Neural crest cell (in vitro differentiated cells): ENCODE measurements at places on chromosomes 1 and 21.

DNA sequence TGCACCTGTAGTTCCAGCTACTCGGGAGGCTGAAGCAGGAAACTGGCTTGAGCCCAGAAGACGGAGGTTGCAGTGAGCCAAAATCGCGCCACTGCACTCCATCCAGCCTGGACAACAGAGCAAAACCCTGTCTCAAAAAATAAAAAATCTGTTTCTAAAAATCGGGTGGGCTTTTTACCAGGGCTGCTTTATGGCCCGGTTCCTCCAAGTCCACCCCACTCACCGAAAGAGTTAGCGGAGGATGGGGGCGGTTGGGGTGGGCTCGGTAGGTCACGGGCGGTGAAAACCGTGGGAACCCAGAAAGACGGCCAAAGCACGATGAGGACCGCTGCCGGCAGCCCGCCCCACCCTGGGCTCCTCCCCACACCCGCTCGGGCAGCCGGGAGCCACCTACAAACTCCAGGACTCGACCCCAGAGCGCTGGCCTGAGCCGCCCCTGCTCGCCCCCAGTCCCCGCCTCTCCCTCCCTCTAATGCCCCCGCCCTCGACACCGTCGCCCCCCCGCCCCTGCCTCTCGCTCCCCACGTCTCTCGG lies 846 bp upstream of the PER3 start:
- peak; percentile 54 for DNase-seq

- DNase-seq, result no peak
Observed at GRCh38 chr1:239044829-239045228, 341.5 kb upstream of the CHRM3 start.

GRCh38 chr1:40877698-40878097 lies 15.5 kb upstream of the CITED4 start:
- no peak for DNase-seq

- no peak for DNase-seq
Observed at GRCh38 chr1:21907079-21907418, 30.1 kb downstream of the HSPG2 start.
